ENCODE measurements at places on chromosomes 3 and 15.
A peak's percentile ranks its signal among the peaks of the same experiment; 100 is the strongest.

- no peak for DNase-seq
These were observed 48.9 kb upstream of the CFAP161 start for GRCh38 chr15:81085213-81085612.

DNA sequence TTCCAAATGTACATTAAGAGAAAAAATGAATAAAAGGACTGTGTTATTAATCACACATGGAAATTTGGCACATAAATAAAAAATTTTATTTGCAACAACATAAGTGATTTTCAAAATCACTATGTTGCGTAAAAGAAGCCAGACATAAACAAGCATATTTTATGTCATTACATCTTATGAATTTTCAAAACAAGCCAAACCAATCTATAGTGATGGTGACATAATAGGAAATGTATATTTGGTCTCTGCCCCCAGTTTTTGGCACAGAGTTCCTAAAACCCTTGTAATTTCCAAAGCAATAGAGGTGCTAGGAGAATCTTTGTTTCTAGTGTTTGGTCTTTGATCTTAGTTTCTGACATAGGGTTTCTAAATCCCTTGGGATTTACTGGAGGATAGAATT lies 543.3 kb downstream of the ZBBX start:
- DNase-seq, result no peak

DNA sequence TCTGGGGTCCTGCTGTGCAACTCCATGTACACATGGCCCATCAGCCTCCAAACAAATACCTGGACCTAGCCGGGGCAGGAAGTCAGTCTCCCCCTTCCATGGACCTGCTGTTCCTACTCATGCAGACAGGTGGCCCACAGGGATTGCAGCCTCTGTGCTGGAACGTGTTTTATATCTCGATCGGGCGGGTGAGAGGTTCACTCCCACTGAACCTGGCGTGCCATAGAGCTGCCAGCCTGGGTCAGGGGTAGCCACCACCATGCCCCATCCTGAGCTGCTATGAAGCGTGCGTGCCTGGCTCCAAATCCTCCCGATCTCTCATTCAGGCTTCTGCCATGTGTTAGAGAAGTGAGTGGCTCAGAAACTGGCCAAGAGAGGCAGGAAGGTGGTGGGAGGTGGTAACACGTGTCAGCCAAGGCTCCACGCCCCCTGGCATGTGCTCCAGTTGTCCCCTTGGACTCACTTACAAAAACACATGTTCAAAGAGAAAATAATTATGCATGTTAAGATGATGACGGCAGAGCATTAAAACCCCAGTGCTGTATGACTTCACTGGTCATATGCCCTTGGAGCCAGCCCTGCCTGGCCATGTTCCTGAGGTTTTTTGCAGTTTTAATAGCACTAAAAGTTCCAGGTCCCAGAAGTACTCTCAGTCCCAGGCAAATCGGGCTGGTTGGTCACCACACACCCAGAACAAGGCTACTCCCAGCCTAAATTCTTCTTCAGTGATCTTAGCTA lies 30.6 kb downstream of the CTSH start:
- no peak for DNase-seq

DNA sequence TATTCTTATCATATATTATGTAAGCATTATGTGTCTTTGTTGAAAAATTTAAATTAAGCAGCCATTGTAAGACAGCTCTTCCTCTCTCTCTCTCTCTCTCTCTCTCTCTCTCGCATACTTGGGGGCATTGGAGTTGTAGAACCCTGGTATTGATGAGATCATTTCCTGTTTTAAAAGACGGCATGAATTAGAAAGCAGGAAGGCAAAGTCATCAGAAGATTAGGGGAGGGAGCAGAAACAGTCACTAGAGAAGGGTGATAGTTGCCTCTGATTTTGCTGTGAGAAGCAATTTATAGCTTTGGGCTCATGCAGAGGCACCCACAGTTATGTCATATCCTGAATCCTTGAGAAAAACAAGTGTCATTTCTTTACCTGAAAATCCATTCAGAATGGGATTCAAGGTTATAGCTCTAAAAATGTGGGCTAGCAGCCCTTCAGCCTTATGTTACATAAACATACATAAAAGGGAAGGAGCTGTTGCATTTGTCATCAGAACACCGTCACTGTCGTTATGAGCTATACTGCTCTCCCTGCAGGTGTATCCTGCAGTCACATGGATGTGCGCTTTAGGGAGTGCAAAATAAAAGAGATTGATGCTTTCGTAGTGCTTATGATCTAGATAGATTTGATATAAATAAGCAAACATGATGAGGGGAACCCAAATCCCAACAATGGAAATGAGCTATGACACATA lies 213.8 kb downstream of the NR1D2 start:
- DNase-seq, result no peak

DNA sequence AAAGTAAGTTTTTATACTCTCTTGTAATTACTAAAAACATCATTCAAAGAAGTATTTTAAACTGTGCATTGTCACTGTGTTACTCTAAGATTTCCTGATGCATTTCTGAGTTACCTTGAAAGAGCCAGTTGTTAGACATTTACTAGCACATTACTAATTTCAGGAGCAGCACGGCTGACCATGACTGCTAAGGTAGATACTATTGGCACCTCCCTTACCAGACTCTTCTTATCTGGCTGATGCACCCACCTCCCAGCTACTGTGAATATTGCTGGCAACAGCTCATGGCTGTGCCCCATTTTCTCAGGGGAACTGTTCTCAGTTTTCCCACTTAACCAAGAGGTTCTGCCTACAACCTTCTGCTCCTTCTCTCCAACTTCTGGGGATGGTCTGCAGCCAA lies 29.4 kb downstream of the COL6A5 start:
- DNase-seq, result no peak

DNA sequence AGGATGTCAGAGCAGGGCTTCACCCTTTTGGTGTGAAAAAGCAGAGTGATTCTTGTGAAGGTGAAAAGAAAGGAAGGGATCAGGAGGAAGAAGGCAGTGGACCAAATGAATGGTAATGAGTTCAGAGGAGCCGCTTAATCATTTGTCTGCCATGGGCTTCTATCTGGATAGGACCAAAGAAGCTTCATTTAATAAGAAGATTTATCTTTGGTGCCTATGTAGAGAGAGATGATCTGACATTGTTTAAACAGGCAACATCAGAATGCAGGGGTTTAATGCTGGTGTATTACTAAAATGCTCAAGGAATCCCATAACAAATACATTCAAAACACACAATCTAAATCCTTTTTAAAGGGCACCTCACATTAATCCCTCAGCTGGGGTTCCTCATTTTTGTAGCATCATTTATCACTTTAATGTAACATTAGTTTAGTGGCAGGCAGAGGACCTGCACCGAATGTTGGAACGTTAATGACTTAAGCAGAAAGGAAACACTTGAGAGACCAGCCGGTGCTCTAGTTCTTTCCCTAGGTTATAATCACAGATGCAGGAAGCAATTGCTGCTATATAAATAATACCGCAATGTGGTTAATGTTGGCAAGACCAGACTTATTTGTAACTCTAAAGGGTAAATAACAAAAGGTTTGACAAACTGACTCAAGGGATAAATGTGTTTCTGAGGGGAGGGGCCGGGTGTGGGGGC lies 27.9 kb upstream of the IL1RAP start:
- DNase-seq, result no peak

DNA sequence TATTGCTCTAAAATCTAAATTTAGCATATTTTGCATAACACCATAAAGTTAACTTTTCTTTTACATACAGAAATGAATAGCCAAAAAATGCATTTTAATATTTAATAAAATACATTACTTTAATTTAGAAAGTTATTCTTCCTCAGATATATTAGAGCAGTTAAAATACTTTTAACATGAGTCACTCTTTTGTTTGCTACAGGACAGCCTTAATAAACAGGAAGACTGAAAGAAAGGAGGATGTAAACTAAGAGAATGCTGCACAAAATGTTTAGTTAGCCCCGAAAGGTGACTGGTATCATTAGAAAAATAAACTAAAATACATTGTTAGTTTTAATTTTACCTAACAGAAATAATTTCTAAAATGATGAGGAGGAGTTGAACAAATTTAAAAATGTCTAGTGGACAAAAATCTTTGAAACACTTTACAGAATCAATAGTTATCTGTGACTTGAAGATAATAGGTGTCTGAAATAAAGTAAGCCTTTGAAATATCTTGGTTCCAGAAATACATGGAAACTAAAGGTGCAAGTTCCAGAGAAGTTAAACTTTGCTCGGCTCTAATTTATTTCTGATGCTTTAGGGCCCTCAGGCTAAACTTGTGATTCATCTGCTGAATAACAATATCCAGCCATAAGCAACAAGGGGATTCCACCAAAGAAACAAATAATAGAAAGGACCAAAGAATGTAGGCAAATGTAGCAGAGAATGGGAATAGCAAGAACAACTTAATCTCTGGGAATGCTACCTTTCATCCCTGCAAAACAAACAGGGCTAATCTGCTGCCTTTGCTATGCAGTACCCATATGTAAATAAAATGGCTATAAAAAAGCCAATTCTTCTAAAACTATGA lies 138.3 kb upstream of the UBP1 start:
- DNase-seq, result peak; percentile 6

GRCh38 chr15:31372635-31373091 lies 46.0 kb downstream of the KLF13 start:
- DNase-seq, result no peak

GRCh38 chr3:10268930-10269329 lies 20.7 kb downstream of the TATDN2 start:
- no peak for DNase-seq

DNA sequence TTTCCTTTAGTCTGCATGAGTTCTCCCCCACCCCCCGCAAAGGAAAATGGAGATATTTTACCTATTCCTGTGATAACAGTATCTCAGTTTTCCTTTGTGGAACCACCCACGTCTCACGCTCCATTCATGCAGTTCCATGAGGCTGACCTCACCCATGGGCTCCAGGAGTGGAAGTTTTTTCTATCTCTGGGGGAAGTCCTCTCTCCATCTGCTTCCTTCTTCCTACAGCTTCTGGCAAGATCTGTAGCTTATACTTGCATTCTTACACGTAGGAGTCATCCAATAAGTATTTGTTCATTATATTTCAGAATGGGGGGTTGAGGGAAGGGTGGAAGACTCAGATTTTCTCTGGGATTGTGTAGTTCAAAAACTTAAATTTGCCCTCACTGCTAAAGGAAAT lies 5.8 kb upstream of the GLCE start:
- DNase-seq, result peak; percentile 23

DNA sequence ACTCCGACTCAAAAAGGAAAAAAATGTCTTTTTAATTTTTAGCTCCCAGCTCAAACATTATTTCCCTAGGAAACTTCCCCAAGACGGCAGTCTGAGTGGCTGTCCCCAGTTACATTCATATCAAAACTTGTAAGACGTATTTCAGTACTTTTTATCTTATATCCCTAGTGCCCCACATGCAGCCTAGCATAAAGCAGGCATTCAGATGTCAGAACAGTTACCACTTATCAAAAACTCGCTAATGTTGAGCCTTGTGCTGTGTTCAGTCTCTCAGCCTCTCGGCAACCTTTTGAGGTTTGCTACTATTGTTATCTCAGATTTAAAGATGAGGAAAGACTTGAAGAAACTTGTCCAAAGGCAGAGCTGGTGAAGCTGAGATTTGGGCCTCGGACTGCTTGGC lies 6.6 kb upstream of the SELENOS start:
- no peak for DNase-seq

DNA sequence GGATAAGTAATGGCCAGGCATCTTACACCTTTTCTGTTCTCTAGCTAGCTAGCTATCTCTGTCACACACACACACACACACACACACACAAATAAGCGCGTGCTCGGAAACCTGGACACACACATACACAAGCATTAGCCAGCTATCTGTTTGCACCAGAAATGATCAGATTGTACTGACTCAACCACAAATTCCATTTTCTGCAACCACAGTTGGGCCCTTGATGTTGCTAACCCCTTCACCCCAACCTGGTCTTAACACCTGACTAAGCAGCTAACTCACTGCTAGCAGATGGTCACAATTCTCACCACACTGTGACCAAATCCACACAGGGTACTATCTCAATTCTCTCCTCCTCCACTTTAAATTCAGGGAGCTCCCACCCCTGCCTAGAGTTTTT lies 183.0 kb upstream of the THBS1 start:
- DNase-seq, result no peak

DNA sequence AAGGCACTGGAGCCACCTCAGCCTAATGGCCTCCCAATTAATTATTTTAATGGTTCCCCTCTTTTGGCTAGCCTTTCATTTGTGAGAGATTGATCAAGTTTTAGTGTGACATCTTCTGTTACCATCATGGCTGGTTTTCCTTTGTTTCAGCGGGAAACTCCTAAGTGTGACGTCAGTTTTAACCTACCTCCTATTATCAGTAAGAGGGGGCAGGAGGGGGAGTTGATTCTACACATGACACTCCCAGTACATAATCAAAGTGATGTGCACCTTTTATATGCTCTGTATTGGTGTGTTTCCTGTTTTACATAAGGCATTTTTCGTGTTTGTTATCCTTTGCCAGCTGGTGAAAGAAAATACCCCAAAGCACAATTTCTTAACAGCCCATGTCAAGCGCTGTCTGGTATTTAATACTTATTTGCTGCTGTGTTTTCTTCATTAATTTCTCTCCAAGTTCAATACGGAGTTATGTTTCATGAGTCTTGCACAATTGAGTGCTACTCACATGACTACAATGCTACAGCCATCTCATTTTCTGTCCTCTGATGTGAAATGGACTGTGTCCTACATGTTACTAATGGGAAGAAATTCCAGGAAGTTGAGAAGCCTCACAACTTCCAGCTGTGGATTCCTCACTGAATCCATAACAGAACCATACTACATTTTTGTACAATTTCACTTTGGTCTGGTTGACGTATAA lies 52.2 kb upstream of the POLR2M start:
- DNase-seq, result no peak

- no peak for DNase-seq
These were observed 22.1 kb downstream of the CDIN1 start for GRCh38 chr15:36601497-36601932.

DNA sequence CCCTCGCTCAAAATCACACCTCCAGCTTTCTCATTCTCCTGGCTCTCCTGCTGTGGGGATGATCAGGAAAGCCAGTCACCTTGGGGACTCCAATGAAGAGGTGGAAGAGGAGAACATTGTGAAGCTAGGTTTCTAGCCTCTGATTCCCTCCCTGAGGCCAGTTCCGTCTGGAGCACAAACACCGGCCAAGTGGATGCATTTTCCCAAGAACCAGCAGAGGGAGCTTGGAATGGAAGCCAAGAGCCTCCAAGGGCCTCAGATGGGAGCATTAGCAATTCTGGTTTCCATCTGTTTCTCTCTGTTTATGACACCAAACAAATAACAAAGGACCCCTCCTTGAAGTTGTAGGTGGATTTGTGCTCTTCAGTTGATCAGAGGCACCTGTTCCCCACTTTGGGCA lies 40.6 kb upstream of the NMNAT3 start:
- peak; percentile 10 for DNase-seq

DNA sequence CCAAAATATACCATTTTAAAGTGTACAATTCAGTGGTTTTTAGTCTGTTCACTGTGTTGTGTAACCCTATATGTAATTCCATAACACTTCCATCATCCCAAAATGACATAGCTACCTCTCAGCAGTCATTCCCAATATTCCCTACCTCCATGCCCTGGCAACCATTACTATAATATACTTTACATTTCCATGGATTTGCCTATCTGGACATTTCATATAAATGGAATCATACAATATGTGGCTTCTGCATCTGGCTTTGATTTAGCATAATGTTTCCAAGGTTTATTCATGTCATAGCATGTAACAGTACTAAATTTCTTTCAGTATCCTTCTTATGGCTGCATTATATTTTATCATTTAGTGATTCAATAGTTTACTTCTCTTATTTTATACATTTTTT lies 25.3 kb downstream of the FAM98B start:
- DNase-seq, result no peak
